CD4-positive, alpha-beta T cell (primary cell): ENCODE measurements at places on chromosomes 16 and 17.

DNA sequence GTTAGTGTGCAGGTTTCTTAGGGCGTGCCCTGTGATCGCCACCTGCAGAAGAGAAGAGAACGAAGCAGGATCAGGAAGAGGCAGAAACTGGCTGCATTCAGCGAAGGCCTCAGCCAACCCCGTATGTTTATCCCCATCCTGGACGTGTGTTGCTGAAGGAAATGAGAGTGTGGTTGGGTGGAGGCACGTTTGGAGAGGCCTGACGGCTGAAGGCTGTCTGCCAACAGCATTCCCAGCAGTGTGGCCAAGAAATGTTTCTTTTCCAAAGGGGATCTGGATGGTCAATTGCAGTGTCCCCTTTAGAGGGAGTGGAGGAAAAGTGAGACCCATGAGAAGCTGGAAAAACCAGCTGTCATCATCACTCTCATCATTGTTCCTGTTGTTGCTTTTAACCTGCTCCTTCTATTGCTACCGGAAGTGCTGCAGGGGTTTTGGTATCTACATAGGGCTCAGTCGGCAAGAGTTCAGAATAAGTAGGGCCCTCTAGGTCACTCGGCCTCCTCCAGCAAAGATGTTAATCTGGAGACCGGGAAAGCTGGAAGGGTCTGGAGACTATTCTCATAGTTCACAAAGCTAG is 46.5 kb upstream of the SLC47A1 start:
- no peak for DNase-seq

- no peak for DNase-seq
Observed at GRCh38 chr17:15941781-15942180, 3.1 kb upstream of the ADORA2B start.

DNA sequence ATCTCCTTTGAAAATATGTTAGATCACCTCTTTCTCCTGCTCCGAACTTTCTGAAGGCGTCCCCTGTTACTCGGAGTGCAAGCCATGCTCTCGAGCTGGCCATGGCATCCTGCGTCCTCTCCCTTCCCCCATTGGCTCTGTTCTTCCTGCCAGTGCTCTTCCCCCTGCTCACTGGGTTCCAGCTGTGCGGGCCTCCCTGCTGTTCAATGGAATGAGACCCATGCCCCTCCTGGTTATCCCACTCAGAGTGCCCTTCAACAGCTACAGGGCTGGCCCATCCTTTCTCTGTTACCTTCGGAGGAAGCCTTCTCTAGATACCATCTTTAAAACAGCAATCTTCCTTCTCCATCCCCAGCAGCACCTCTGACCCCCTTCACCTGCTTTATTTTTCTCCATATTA is 504.3 kb downstream of the MAF start:
- no peak for DNase-seq

GRCh38 chr16:89572073-89572484 is 3.5 kb upstream of the CPNE7 start:
- no peak for DNase-seq

DNA sequence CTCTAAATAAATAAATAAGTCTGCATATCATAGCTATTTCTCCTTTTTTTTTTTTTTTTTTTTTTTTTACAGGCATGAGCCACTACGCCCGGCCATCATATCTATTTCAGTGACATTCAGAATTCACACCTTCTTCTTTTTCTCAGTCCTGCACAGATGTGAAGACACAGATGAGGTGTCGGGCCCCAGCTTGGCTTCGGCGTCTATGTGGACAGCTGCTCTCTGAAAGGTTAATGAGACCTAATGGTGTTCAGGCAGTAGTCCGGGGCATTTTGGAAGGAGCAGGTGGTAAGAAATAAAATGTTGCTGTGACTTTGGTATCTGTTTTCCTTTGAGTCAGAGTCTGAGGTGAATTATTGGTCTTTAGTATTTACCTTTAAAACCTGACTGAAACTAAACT is 23.6 kb downstream of the TANGO6 start:
- no peak for DNase-seq

DNA sequence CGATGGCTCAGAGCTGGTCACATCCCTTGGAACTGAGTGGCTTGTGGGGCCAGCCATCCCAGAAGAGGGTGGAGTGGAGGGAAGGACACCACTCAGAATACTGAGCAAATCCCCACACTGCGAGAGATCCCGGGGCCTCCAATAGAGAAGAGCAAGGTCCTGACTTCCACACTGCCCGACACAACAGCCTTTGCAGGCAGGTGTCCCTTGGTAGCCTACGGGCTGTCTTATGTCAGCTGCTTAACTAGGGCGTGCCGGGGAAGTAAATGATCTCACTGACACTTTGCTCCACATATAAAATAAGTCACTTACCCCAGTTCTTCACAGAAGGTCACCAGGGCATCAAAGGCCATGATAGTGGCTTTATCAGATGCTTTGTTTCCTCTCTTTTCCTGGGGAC is 16.1 kb downstream of the RECQL5 start:
- DNase-seq = no peak

GRCh38 chr17:78131172-78132083 is 857 bp downstream of the TMC8 start:
- no peak for DNase-seq
